ENCODE measurements at places on chromosomes 16 and 17.

DNA sequence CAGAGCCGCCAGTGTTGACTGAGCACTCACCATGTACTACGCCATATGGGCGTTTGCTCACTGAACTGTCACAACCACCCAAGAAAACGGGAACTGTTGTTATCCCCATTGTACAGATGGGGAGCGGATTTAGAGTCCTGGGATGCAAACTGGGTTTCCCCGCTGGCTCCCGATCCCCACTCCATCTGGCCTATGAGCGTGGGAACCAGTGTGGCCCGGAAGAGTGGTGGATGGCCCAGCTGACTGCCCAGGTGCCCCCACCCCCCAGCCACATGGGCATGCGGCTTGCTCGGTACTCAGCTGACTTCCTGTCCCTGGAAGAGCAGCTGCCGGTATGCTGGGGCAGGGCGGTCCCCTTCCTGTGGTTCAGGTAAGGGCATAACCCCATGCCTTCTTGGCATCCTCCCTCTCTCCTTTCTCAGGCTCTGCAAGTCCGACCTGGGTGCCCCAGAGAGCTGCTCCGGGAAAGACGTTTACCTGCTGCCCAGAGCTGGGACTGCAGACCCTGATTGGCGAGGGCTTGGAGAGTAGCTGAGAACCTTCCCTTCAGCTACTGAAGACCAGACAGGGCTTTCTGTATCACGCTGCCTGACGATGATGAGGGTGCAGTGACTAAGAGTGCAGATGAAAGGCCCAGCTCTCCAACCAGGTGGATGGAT, 16.2 kb downstream of the SOCS3 start:
- DNase-seq: no peak

DNA sequence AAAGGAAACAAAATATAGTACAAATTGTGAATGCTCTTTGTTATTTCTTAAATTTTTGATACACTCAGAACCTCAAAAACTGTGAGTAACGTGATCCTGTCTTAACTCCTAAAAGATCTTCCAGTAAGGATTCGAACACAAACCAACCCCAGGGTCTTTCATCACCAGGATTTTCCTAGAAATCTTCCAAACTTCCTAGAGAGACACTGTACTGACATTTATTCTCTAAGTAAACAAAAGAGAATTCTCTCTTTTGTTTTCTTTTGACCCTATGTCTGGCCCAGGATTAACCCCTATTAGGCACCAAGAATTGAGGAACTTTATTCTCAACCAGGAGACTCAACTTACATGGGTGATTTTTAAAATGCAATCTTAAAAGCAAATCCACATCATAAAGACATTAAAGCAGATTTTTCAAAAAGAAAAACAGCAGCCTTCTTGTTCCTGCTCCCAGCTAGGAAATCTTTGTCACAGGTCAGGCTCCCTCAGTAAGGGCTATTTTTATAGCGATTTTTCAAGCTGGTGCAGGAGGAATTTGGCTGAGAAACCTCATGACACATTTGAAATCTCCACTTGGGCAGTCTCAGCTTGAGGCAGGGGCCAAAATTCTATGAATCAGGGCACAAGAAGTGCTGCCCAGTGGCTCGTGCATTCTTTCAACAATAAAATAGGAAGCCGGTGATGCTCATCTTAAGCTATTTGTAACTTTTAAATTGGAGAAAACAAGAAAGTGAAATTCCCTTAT, 6.2 kb upstream of the SMG1 start:
- DNase-seq: no peak

DNA sequence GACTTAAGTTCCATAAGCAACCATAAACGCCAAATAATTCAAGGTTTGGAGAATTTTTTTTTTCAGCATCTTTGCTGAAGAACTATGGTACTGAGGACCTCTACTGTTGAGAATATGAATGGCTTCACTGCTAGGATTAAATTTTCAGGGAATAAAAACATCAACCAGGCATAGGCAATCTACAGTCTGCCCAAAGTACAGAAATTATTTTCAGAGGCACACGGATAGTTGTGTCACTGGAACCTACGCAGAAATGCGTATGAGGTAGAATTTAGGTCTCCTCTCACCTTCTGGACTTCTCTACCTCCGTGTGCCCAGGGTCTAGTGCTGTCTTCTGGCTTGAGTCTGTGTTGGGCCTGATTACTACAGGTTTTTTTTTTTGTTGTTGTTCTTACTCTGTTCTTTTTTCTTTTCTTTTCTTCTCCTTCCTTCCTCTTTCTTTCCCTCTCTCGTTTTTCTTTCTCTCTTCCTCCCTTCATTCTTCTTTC, 39.7 kb downstream of the NACA2 start:
- DNase-seq: no peak

GRCh38 chr17:80800481-80801391, 190.9 kb upstream of the CHMP6 start:
- DNase-seq: no peak

- no peak for DNase-seq
Measured at GRCh38 chr17:83072600-83073358, 6.6 kb upstream of the METRNL start.

- no peak for DNase-seq
Measured at GRCh38 chr17:77359236-77359635, 218.5 kb downstream of the SEC14L1 start.

DNA sequence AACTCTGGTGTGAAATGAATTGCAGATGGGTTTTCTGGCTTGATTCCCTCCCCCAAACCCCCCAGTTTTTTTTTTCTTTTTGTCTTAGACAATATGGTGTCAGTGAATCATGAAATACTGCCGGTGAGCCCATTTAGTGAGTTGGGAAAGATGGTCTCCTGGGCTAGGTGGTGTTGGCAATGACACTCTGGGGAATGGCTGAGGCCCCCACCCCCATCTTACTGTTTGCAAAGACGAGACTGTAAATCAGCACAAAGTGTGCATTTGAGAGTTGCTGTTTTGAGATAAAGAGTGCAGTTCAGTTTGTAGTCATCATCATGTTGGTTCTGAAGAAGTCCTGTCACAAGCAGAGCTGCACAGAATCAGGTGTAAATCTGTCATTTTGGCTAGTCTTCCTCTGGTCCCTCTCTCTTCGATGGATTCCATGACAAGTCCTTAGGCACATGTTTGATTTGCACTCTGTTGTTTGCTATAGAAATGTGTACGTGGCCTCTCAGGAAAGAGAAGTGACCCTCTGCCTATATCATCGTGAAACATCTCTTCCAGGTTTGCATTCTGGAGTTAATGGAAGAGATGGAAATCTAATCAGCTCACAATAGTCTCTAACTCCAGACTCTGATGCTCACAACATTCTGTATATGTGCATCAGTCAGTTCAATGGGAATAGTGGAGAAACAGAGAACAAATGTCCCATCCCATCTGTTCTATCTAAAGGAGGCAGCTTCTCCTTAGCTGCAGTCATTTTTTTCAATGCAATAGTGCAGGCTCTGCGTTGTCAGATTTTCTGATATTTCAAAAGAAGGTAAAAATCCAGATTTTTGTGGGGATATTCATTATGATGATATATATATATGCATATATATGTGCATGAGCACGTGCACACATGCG, 34.6 kb downstream of the RBFOX1 start:
- no peak for DNase-seq

DNA sequence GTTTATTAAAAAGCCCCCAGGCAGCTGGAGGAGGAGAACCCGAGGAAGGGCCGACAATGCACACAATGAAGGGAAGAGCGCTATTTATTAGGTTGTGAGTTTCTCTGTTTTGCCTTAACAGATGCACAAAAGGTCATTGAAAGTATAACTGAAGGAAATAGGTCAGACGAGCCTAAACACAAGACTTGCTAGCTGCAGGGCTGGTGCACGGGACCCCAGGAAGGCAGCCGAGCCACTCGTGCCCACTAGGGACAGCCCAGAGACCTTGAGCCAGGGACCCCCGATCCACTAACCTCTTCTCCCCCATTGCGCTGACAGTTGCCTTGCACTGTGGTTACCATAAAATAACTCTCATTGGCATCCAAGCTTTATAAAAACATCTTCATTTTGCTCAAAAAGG, 11.3 kb downstream of the LITAFD start:
- DNase-seq: no peak

DNA sequence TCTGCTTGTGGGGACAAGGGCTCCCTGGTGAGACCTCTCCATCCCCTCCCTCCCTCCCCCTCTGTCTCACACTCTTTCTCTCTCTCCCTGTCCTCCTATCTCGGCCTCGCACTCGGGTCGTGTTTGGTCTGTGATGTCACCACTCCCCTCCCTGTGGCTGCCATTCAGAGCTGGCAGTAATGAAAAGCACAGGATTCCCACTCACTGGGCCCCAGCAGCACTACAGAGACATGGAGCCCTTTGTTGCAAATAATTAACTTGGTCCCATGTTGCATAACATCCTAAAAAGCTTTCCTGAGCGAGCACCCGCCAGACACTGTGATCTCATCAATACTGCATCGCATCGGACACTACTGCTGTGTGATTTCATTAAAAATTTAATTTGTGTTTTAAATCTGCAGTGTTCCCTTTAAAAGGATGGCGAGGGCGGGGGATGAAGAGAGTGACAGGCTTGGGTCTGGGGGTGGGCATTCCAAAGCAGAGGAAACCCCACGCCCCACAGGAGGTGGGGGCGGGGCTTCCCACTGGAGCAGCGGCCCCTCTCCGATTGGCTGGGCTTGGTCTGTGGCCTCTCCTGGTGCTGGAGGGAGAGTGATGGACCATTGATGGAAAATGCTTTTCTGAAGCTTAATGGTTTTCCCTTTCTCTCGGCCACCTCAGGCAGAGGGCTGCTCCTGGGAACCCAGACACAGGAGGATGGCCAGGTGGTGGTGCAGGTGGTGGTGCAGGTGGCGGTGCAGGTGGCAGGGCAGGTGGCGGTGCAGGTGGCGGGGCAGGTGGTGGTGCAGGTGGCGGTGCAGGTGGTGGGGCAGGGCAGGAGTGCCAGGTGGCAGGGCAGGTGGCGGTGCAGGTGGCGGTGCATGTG, 15.3 kb upstream of the NPTX1 start:
- DNase-seq: no peak

DNA sequence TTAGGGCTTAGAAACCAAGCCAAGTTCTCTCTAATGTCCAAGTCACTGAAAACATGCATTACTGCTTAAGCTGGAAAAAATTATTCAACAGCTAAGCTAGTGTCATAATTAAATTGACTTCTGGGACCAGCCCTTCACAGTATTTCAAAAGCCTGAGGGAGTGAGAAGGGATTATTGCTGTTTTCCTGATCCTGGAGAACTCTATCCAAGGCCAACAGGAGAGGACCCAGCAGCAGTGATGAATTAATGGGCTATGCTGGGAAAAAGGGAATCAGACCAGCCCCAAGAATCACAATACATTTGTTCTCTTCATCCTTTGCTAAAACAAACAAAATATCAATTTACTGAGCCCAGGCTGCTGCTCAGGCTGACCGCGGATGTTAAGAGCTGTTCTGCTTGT, 34.5 kb upstream of the CLEC3A start:
- DNase-seq: no peak

DNA sequence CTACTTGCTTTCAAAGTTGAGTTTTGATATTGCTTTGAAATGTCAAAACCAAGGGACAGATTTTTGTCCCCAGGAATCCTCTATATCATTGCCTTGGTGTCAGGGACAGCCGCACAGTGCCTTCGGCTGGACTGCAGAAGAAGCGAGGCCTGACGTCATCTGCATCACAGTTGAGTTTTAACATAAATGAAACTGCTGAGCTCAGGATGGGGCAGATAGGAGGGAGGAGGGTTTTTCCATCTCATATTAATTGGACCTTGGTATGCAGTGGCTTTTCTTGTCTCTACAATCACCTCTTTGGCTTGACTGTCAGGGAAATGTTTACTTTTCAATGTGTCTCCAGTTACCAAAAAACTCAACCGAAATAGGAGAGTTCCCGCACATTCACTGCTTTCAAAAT, 111.3 kb downstream of the AATF start:
- no peak for DNase-seq

GRCh38 chr17:29140631-29141513, 39.3 kb downstream of the MYO18A start:
- no peak for DNase-seq

DNA sequence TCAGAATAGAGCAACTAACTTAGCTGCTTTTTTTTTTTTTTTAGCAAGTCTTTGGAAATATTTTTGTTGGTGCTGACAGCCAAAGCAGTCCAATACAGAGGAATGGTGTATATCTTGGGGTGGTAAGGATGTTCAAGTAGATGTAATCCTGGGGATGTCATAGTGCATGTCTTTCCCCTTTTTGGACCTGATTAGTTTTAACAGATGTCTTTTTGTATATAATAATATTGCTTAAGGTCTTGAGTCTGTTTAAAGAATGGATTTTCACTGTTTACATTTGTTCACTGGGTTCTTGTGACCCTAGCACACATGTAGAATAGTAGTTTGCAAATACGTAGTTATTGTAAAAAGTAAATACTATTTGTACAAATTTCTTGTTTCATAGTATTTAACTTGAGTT, 7.9 kb downstream of the TAF15 start:
- no peak for DNase-seq

DNA sequence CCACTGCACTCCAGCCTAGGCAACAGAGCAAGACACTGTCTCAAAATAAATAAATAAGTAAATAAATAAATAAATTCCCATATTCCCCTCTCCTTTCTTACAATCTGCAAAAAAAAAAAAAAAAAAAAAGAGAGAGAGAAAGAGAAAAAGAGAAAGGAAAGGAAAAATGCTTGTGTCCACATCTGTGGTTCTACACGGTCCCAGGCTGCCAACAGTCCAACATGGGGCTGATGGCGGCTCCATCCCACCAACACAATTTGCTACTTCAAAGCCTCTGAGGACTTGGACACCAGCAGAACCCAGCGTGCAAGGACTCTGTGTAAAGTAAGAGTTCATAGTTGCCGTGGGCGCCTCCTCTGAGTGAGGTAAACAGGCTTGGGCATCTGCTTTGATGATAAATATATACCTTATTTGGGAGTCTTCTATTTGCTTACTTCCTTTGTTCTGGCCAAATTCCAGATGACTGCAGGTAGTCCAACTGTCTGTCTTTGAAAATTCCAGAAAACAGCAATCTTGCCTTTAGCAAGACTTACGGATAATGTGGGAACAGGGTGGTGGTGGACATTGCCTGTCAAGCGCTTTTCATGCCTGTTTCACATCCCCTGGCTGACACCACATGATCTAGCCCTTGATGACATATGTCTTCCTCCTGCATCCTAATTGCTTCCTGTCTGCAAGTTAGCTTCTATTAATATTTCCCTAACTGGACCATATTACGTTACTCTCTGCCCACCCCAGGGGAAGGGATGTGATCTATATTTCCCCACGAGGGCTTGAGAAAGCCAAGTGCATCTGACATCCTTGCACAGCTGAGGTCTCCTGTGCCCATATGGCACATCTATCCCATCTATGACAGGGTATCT, 10.1 kb downstream of the LITAF start:
- no peak for DNase-seq

DNA sequence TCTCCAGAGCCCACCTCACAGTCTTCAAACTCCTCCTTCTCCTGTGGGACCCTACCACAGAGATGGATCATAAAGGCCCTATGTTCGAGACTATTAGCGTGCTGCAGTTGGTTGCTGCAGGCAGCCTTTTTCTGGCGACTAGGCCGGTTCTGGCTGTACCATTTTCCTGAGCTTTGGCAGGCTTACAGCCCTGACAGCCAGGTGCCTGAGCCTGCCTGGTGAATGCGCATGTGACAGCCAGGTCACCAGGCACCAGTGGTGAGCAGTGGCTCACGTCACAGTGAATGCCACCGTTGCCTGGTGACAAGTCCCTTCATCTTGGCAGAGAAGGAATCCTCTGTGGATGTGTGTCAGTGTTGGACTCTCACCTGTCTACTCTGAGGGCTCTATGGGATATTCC, 978.8 kb downstream of the KCNJ18 start:
- DNase-seq: no peak

GRCh38 chr16:62967163-62967562, 930.9 kb upstream of the CDH8 start:
- DNase-seq: no peak

Data from stimulated activated CD4-positive, alpha-beta T cell treated with anti-CD3 and anti-CD28 coated beads, TNF-alpha, amount 100 ng/mL, for 24 hours (primary cell).